ENCODE measurements at places on chromosomes 12 and 14. TPM values are rescaled to one million over a fixed set of nuclear protein-coding genes. Genes with fewer than 3 reads are reported as not detected.

Gene PRH2
- not detected for total RNA-seq

Gene TMEM121
- total RNA-seq = 8.4 TPM

Gene PTHLH
- total RNA-seq = 0.40 TPM

Gene SRP54
- 122 TPM for total RNA-seq

Gene TMEM116
- 14.1 TPM for total RNA-seq

Gene PLD4
- total RNA-seq = 0.05 TPM

Gene KRT71
- not detected for total RNA-seq

Gene LALBA
- total RNA-seq = not detected

Gene RDH5
- total RNA-seq = 2.7 TPM

Gene PLXNC1
- total RNA-seq = 2.7 TPM

Gene KRT85
- total RNA-seq = not detected

Gene RD3L
- not detected for total RNA-seq

Gene APAF1
- 34.8 TPM for total RNA-seq

Gene RNASE3
- not detected for total RNA-seq

Gene ZNF385A
- 3.0 TPM for total RNA-seq

Gene KRT82
- not detected for total RNA-seq

Gene DLGAP5
- 29.0 TPM for total RNA-seq

Gene SLCO1B1
- not detected for total RNA-seq

Gene USP44
- 7.2 TPM for total RNA-seq

Gene CBLN3
- total RNA-seq = 0.52 TPM

Gene LRFN5
- total RNA-seq = 0.69 TPM

Gene MYBPC1
- total RNA-seq = not detected

Gene DAAM1
- total RNA-seq = 18.2 TPM

Gene GLIPR1L2
- 0.65 TPM for total RNA-seq

Gene A2ML1
- 0.35 TPM for total RNA-seq

Gene PELI2
- 2.1 TPM for total RNA-seq

Gene FERMT2
- 126 TPM for total RNA-seq

Gene DLK1
- total RNA-seq = not detected

Gene NAV3
- 9.2 TPM for total RNA-seq

Gene NANOG
- total RNA-seq = not detected

Gene DNAL1
- 25.2 TPM for total RNA-seq

Gene GLT8D2
- 0.87 TPM for total RNA-seq

Gene VTI1B
- 70.0 TPM for total RNA-seq

Gene RFLNA
- total RNA-seq = 19.2 TPM

Gene SCN8A
- total RNA-seq = 1.0 TPM

Gene PITPNM2
- total RNA-seq = 2.4 TPM
